ENCODE measurements at places on chromosomes 3 and 15.

- no peak for DNase-seq
These were observed 31.5 kb upstream of the MLF1 start for GRCh38 chr3:158539414-158540014.

DNA sequence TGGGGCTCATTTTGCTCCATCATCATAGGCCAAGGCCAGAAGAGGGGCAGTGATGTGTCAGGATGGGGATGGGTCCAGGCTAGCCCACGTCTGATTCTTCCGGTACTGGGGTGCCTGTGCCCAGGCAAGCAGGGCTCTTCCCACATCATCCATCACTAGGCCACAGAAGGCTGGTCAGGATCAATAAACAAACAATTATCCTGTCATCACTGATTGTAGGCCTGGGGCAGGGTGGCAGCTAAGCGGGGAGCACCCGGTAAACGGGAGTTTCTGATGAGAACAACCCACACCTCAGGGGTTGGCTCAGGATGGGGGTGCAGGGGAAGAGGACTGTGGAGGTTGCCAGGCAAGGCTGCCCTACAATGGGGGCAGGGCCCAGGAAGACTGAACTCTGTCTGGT lies 18.1 kb upstream of the CACNA2D2 start:
- DNase-seq, result no peak

DNA sequence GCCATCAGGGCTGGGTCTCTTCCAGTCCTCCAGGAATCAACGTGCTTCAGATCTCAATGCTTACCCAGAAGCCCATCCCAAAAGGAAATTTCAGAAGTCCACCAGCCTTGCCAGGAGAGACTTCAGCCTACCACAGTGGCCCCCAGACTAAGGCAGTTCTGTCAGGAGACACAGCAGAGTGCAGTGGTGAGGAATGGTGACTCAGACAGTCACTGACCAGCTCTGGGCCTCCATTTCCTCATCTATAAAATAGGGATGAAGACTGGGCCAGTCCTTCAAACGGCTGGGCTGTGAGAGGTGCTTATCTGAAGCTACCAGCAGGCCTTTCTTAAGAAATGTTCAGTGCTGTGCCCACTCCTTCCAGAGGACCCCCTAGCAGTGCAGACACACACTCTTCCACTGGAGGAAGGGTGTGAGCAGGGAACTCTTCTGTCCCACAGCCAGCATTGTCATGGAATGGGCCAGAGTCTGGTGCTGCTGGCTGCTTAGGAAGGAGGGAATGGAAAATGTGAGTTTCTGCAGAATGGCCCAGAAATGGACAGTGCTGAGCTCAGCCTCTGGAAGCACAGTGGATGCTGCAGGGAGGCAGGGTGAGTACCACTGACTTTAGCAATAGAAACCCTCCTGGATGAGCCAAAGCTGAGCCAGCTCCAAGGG lies 41.6 kb upstream of the DUSP7 start:
- DNase-seq, result no peak

DNA sequence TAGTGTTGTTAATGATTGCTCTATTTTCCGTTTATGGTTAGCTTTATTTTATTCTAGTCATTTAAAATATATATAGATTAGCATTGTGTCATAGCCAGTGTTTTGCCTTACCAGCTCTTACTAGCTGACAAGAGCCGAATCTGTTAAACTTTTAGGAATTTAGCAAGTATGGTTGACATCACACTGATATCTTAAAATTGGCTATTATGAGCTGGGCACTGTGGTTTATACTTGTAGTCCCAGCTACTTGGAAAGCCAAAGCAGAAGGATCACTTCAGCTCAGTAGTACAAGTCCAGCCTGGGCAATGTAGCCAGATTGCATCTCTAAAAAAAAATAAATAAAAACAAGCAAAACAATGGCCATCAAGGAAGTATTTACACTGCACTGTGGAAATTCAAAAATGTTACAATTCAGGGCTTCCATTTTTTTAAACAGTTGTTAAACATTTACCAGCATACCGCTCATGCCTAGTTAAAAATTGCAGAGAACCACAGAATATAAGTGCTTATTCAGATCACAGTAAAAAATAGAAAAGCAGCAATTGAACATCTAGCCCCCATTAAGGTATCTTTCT lies 208.4 kb upstream of the CGNL1 start:
- no peak for DNase-seq

DNA sequence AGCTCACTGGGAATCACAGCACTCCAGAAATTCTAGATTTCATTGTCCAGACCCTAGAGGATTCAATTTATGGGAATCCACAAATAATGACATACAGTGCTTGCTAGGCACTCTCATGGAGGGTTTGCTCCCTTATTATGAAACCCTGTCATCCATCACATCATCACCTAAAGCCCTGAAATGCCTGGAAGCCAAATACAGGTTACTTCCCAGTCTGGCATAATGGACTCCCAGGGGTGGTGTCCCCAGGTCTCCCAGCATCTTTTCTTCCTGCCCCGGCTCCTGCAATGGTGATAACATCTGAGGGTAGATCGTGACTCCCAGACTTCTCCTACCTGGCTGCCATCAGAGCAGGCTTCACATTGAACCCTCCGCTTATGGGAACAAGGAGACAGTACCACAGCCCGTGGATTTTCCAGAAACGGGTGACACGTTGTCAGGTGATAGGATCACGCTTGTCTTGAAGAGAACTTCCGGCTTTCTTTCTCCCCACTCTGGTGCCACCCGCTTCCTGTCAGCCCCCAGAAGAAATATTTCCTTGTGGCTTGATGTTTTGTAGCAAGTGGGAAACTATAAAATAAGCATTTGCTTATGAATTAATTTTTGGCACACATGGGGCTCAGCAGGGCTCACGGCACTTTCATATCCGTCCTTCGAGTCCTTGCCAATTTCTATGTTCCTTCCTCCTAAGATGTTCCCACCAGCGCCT lies 238.7 kb upstream of the BHLHE40 start:
- DNase-seq, result no peak

DNA sequence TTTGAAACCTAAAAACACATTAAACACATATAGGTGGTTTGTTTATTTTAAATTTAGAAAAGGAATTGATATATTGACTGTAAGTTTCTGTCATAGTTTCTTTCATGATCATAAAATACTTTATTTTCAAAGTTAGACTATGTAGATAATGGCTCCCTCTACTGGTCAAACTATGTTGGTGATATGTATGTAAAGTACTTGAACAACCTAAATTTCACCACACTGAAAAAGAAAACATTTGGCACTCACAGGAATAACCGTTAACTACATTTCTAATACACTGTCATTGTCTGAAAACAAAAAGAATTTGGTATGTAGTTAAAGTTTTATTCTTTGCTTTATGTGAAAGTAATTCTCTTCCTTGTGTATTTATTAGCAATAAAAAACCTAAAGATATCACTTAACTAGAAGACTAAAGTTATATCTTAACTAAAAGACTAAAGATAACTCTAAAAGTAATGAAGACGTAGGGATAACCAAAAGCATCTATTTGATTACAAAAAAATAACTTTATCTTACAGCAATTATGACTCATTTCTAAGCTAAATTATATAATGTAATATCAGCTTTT lies 427.5 kb downstream of the VGLL3 start:
- DNase-seq, result no peak

DNA sequence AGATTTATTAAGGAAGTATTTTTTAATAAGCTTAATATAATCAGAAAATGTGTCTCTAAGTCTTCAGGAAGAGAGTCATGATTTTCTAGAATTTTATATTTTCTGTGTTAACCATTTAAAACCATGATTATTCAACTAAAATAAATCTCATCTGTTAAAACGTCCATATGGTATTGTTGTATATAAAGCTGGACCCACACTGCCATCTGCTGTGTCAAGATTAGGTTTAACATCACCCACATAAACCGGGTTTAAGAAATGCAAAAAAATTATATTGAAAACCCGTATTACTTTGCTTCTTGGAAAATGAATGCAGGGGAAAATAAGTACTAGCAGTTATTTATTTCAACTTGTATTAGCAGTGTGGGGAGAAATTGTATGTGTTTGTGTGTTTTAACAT lies 9.5 kb upstream of the CCDC66 start:
- DNase-seq, result no peak

GRCh38 chr3:45406772-45407171 lies 18.4 kb downstream of the LARS2 start:
- DNase-seq, result no peak

- DNase-seq, result no peak
These were observed 515 bp upstream of the EIF3J start for GRCh38 chr15:44536302-44536961.

Measured in T-helper 22 cell (primary cell).